ENCODE measurements at places on chromosomes 5 and 9. TPM values are rescaled to one million over a fixed set of nuclear protein-coding genes. Genes with fewer than 3 reads are reported as not detected.

DNA sequence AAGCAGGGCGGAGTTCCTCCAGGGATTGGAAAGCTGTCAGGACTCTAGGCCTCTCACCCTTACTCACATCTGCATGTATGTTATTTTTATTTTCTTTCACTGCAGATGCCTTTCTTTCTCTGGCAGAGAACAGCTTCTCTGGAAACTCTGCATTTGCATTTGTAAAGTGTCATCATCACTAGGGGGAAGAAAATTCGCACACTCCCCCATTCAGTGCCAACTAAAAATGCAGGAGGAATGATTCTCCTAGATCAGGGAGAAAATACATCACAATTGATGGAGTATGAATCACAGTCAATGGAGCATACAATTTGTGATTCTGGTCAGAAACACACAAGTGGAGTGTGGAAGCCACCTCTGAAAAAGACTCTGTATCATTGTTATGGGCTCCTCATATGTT, 351.4 kb upstream of the FTMT start:
- DNase-seq, result no peak

- DNase-seq, result no peak
Observed at GRCh38 chr5:179373101-179373934, 28.1 kb upstream of the ADAMTS2 start.

GRCh38 chr5:8752595-8752994, 793.3 kb downstream of the SEMA5A start:
- DNase-seq, result no peak

GNAQ gene
- 83.6 TPM for total RNA-seq

HTR1A gene
- total RNA-seq, result not detected
